Midbrain (tissue), 1 donor: ENCODE measurements at places on chromosomes 2 and 18.

DNA sequence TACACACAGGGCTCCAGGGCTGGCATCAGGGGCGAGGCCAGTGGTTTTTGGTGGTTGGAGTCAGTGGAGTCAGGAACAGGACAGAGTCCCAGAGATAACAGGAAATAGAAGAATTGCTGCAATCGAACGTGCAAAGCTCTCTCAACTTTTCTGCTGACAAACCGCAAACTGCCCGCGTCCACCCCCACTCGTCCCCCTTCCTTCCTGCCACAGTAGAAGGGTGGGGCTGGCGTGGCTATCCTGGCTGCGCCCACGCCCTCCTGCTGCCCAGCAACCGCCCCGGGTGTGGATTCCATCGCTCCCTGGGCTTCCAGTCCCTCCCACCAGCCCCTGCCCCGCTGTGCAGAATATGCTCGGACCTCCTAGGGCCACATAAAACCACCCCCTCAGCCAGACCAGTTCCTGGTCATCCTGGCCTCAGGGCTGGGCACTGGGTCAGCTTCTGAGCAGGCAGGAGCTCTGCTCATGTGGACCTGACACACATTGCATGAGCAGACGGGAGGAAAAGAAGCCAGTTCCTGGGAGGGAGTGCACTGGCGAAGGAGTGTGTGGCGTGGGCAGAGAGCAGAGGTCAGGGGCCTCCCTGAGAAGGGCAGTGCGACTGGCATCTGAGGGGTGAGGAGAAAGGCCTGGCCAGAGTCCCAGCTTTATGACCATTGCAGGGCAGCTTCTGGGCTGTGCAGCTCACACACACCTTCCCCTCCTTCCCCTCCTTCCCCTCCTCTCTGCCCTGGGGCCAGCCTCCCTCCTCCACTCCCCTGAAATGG lies 85.4 kb upstream of the ATG16L1 start:
- DNase-seq: no peak

- no peak for DNase-seq
These were observed 7.5 kb upstream of the MYO3B start for GRCh38 chr2:170170281-170171040.

DNA sequence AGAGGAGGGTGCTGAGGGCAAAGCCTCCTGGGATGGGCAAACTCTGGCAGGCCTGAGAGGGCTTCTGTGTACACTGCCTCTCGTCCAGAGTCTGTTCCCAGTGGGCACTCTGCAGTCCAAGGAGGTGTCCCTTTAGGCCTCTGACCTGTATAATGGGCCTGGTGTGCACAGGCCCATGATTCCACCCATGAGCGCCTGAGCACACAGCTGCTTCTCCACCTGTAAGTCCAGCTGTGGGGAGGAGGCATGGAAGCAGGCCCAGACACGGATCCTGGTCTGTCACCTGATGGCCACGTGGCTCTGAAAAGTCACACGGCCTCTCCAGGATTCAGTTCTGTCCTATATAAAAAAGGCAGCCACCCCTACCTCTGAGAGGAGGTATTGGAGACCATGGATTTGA lies 57.0 kb downstream of the PARD6G start:
- DNase-seq: no peak

DNA sequence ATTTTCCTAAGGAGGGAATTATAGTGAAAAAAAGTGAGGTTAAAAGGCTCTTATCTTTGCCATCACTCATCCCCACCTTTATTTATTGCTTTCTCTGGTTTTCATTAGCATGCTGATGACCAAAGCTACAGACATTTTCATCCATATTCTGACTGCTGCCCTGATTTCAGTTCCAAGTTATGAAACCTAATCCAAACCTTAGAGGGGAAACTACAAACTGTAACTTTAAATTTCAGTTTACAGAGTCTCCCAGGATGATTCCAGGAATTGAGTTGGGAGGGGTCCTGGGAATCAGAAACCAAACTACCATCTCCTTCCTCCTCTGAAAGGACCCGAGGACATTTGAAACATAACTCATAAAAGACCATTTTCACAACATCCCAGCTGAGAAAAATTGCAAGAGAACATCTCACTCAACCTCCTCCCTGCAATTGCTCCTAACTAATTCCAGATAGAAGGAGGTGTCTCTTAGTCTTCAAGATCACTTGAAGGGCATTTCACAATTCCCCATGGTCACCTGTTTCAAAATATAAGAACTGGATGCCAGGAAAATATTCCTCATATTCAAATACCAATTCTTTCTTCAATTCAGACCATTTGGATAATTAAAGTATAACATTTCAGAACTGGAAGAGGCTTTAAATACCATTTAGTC lies 520.6 kb downstream of the TNS1 start:
- DNase-seq: no peak

- DNase-seq: no peak
These were observed 17.9 kb upstream of the COL6A3 start for GRCh38 chr2:237431837-237432236.

DNA sequence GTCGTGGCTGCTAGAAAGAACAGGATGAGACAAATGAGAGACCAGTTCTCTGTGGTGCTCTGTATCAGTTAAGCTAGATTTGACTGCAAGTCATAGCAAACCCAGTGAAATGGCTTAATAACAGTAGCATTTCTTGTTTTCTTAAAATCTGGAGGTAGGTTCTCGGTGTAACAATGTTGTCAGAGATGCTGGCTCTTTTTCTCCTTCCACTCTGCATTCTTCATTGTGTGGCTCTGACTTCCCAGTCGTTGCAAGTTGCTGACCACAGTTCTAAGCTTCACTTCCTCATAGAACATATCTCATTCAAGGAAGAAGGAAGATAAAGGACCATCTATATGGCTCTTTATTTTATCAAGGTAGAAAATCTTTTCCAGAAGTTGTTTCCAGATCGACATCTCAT lies 7.9 kb upstream of the CKAP2L start:
- DNase-seq: peak; percentile 5

- no peak for DNase-seq
These were observed 228.3 kb upstream of the SIX3 start for GRCh38 chr2:44713170-44713569.

DNA sequence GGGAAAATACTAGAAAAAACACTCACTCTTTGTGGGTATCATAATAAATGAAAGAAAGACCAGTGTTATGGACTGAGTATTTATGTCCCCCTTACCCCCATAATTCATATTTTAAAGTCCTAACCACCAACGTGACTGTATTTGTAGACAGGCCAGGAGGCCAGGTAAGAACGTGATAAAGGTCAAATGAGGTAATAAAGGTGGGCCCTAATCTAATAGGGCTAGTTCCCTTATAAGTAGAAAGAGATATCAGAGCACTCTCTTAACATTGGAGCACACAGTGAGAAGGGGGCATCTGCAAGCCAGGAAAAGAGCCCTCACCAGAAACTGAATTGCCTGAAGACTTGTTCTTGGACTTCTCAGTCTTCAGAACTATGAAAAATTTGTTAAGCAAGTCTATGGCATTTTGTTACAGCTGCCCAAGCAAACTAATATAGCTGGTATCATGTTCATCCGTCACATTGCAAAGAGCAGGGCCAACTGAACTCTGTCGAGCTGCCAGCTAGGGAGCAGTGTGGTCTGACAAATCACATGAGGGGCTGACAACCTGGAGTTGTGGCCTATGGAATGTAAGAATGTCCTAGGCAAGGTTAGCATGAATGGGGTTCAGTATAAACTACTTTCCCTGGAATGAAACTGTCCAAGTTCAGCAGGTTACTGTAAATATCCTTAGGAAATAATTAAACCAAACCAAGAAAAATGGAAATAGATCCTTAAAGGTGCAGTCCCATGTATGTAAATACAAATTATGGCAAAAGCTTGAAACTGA lies 280.9 kb downstream of the ZNF385B start:
- no peak for DNase-seq

- DNase-seq: no peak
These were observed 41.9 kb upstream of the SPATS2L start for GRCh38 chr2:200264631-200265030.

DNA sequence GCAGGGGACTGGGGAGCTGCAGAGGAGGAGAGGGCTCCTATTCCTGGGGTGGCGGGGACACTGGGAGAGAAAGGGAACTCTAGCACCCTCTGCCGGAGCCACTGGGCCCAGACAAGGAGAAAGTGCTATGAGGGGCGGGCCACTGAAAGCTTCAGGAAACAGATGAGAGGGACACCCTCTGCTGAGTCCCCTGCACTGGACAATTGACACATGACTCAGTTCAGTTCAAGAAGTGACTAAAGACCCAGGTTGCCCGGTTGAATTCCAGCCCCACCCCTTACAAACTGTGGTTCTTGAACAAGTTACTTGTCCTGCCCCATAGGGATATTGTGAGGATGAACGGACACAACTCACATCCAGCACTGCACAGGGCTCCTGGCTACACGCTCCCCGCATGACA lies 5.0 kb downstream of the RUFY4 start:
- DNase-seq: no peak
